ENCODE measurements at places on chromosomes 12 and 14.

- peak; percentile 8 for DNase-seq
Measured at GRCh38 chr12:75208856-75209811, 505 bp downstream of the KCNC2 start.

- DNase-seq, result no peak
Measured at GRCh38 chr12:14138495-14138894, 157.1 kb upstream of the GRIN2B start.

DNA sequence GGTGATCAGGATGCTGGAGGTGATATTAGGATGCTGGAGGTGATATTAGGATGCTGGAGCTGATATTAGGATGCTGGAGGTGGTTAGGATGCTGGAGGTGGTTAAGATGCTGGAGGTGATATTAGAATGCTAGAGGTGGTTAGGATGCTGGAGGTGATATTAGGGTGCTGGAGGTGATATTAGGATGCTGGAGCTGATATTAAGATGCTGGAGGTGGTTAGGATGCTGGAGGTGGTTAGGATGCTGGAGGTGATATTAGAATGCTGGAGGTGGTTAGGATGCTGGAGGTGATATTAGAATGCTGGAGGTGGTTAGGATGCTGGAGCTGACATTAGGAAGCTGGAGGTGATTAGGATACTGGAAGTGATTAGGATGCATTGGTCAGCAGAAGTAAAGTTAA, 101.4 kb downstream of the CALM1 start:
- DNase-seq, result no peak

DNA sequence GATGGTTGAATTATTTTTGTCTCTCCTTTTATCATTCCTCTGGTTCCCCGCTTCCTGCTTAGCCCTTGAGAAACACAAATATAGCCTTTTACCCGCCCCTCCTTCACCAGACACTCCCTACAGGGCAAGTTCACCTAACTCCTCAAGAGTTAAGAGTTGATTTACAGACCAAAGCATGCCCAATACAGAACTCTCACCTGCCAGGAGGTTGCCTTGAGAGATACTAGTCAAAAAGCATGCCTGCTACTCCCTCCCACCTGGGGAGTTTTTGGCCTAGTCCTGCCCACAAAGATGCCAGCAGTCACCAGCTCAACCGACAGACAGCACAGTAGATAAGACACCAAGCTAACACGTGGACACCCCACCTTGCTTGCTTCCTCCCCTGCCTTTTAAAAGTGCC, 11.2 kb downstream of the LGMN start:
- DNase-seq, result no peak

- no peak for DNase-seq
Measured at GRCh38 chr14:96519970-96520369, 17.8 kb downstream of the PAPOLA start.

DNA sequence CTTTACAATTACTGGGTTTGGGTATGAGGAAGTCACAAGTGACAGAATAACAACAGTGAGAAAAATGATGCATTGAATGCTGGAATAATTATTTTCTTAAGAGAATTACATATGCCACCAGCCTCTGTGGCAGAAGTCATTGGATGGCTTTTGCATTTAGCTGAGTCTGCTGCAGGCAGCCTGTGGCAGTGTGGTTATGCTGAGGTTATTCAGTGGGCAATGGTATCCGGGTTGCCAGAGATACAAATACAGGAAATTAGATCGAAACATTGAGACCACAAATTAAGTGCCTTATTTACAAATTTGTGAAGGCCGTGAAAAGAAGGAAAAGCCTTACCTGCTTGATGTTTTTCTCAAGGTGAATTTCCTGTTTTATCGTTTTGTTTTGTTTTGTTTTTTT, 1050.0 kb downstream of the GALC start:
- DNase-seq, result no peak

DNA sequence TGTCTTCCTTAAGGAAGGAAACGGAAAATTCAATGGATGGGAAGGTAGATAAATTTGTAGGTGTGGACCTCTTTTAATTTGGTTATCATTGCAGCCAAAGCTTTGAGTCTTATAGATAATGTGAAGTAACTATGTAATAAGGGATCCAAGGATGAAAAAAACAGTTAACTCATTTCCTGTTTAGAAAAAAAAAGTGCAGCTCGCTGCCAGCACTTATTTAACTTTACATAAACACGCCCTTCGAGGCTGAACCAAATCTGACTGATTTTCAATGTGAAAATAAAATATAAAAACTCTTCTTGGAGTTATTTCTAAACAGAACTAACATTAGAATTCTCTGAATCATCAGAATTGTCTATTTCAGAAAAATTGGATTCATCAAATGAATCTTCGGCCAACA, 7.0 kb downstream of the NUBPL start:
- DNase-seq, result no peak

DNA sequence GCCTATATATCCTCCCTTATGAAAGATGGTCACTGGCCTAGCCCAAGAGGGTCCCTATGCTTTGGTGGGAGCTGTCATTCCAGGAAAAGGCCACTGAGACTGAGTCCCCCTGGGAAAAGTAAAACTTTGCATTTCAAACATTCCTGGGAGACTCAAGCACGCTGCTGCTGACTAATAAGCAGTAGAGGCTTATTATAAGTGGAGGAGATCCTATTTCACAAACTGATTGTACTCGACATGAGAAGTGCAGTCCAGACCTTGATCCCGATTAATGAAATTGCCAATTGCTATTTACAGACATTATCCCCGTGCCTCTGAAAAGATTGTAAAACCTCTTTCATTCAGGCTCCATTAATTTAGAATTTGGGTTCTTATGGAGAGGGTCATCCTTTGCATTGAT, 96.6 kb downstream of the EMP1 start:
- DNase-seq, result no peak

DNA sequence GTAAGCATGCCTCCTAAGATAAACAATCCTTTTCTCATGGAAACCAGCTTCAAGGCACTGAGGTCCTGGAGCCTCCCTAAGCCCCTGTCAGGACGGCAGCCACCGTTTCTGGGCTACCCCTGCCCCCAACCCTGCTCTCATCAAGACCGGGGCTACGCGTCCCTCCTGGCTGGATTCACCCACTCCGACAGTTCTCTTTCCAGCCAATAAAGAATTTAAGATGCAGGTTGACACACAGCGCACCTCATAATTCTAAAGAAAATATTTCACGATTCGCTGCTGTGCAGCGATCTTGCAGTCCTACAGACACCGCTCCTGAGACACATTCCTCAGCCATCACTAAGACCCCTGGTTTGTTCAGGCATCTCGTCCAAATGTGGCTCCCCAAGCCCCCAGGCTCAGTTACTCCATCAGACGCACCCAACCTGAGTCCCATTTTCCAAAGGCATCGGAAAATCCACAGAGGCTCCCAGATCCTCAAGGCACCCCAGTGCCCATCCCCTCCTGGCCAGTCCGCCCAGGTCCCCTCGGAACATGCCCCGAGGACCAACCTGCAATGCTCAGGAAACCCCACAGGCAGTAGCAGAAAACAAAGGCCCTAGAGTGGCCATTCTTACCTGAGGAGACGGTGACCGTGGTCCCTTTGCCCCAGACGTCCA, 336.3 kb downstream of the TMEM121 start:
- DNase-seq, result no peak

- DNase-seq, result no peak
Measured at GRCh38 chr12:3523728-3524127, 32.7 kb downstream of the PRMT8 start.

DNA sequence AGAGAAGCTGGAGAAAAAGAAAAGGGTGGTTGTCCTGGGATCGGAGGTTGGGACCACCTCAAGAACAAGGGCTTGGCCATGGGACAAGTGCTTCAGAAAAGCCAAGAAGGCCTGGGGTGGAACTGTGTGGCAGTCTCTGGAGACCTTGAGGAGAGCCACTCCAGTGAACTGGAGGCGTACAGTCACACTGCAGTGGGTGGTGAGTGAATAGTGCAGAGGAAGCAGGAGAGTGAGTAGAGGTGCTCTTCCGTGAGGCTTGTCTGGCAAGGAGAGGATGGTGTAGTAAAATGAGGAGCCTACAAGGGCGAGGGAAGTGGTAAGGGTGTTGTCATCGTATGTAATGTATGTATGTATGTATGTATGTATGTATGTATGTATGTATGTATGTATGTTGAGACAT, 20.9 kb downstream of the RASSF3 start:
- no peak for DNase-seq

Data from stromal cell of bone marrow (primary cell).